ENCODE measurements at places on chromosomes 3 and 15.

- DNase-seq, result peak; percentile 49
Measured at GRCh38 chr3:43194490-43195114, 88.7 kb upstream of the POMGNT2 start.

GRCh38 chr3:27449530-27450150, 34.5 kb downstream of the SLC4A7 start:
- no peak for DNase-seq

- DNase-seq, result no peak
Measured at GRCh38 chr3:3685721-3686120, 113.5 kb upstream of the LRRN1 start.

GRCh38 chr3:49453621-49454020, 16.4 kb upstream of the DAG1 start:
- no peak for DNase-seq

DNA sequence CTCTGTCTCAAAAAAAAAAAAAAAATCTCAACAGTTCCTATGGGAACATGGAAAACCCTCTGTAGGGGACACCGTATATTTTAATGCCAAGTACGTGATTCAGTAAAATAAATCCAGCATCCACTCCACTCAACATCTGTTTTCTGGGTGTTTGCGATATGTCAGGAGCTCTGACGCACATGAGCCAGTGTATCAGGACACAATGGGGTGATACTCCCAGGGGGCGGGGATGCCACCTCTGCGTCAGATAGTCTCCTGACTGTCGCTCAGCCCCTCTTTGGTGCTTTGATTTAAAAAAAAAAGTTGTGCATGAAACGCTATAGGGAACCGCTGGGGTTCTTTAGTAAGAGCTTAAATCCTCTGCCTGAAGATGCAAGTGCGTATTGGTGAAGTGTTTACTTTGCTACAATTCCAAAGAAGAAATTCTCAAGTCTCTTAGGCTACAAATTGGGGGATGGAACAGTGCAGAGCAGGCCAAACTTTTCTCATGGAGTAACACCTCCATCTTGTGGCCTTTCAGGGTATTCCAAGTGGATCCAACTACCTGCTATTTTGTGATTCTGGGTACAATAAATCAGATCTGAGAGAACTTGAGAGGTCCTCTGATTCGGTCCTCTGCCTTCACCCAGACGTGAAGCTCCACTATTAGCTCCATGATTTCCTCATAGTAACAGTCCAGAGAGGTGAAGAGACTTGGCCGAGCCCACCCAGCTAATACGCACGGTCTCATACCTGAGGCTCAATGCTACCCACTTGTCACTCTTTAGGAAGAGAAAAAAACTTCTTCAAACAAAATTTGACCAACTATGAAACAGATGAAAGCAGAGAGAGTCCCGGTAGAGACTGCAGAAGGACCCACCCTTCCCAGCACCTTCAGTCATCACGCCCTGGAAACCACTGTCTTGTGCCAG, 9.3 kb upstream of the NR2E3 start:
- peak; percentile 10 for DNase-seq

GRCh38 chr15:100265641-100266035, 76.1 kb downstream of the ADAMTS17 start:
- no peak for DNase-seq

GRCh38 chr3:73791356-73791755, 166.6 kb upstream of the PDZRN3 start:
- DNase-seq, result no peak

- peak; percentile 26 for DNase-seq
Measured at GRCh38 chr3:27628026-27628750, 93.9 kb downstream of the EOMES start.

DNA sequence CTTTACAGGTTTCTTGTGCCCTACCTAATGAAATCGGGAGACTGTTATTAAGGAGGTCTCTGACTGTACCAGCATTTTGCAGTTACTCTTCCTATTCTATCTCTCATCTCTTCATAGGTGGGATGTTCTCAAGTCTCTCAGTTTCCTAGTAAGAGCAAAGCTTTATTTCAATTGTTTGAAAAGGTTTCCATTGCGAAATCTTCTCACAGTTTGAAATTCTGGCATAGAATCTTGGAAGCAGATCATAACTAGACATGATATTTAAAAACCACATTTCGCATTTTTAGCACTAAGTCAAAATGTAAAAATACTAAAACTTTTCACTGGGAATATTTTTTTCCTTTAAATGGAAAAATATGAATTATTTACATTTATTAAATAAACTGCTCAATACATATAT, 1311.4 kb downstream of the ROBO2 start:
- no peak for DNase-seq

DNA sequence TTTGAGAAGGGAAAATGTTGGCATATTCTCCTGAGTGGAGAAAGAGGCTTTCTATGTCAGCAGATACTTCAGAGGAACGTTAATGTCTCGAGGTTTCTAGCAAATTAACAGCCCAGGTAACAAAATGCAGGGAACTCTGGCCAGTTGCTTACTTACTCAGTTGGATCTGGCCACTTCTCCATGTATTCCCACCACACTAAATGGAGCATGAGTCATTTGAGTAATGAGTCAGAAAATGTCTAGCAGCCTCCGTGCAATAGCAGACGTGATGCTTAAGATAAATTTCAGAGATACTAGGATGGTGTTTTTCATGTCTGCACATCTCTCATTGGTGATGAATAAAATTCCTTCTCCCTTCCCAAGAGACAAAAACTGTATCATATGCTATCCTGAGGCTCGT, 671.5 kb downstream of the FHIT start:
- no peak for DNase-seq

- no peak for DNase-seq
Measured at GRCh38 chr3:27094721-27095120, 274.5 kb downstream of the NEK10 start.

DNA sequence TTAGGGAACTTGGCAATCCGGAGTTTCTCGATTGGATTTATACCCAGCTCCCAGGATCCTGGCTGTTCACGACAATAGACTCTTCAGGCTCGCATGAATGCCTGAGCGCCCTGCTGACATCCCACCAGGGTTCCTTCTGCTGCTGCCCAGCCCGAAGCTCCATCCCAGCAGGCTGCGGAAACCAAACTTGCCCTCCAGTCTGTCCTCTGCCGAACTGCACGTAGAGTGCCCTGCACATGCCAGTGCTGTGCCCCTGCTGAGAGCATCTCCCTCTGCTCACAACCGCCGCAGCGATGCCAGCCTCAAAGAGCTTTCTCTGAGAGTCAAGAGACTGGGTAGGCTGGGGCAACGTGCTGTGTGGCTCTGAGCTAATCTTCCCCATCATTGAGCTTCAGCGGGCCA, 6.9 kb downstream of the ADAMTS7 start:
- no peak for DNase-seq

DNA sequence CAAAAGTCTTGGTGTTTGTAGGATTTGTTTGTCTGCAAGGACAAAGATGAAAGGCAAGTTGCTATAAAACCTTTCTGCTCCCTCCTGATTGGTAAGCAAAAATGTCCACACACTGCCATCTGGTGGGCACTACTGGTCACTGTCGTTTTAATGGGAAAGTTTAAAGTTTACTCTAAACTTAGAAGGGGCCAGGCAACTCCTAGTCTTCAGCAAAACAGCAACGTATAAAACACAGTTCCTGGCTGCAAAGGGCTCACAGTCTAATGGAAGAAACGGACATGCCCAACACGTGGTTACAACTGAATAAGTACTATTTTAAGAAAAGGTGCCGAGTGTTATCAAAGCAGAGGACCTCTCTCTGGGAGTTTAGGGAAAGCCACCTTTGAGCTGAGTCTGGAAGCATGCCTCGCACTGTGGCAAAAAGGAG, 23.7 kb upstream of the TPRG1 start:
- DNase-seq, result peak; percentile 78

GRCh38 chr3:96813820-96814650, at the start of gene EPHA6:
Gene EPHA6, plus strand, starts transcription at chr3:96814594.
- no peak for DNase-seq

- DNase-seq, result no peak
Measured at GRCh38 chr15:78112551-78112950, 18.7 kb downstream of the CIB2 start.

DNA sequence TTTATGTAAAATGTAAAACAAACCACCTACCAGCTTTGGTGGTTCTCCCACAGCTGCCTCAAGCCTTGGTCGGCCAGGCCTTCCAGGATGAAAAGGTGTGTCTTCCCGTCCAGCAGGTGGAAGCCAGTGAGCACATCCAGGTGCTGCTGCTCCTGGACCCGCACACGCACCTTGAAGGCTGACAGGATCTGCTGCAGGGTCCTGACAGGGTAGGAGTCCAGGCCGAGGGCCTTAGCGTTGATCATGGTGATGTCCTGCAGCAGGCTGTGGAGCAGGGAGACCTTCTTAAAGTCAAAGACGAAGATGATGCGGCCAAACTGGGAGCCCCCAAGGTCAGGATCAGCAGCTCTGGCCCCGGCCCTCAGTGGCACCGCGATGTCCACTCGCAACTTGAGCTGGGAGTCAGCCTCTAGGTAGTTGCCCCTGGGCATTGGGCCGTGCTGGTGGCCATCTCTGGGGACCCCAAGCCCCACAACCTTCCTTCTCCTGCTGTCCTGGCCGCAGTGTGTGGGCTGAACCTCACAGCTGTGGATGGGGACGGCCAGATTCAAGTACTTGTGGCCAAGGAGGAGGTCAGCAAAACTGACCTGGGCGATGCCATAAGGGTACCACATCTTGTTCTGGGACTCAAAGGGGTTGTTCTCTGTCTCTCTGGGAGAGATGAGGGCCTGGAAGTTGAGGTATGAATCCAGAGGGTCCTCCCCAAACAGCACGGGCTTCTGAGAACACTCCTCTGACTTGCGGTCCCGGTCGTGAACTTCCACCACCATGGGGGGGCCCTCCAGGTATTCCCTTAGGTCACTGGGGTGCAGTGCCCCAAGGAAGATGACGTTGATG, 48.6 kb downstream of the CFAP92 start:
- no peak for DNase-seq

DNA sequence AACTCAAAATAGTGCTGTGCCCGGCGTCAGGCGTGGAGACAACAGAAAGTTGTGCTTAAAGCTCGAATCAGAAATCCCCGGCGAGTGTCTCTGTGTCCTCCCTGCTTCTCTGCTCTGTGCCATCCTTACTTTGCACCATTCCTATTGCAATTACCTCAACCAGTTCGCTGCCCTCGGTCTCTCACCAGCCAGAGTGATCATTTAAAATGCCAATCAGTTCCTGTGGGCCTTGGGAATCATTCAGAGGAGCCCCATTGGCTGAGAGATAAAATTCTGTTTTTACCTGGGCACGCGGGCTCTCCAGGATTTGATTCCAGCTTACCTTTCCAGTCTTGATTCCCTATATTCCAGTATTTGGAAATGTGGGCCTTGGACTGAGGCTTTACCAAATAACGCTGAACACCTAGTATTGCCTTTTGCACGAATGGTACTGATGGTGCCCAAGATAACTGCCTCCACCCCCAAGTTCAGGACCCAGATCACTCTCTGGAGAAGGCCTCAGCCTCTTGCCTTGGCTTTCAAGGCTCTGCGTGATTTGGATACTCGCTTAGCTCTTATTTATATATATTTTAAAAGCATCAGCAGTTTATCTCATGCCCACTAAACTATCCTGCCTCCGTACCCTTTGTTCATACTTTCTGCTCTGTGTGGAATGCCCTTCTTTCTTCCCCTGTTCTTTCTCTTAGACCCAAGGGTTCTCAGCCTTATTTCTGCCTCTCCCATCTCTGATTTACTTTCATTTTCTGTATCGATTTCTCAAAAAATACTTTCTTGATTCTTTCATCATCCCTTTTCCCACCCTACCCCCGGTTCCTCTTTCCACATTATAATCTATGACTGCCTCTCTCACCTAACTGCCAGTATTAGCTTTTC, 863 bp downstream of the PSMA4 start:
- DNase-seq, result peak; percentile 31

GRCh38 chr3:13607821-13608597, 59.1 kb downstream of the FBLN2 start:
- DNase-seq, result no peak

GRCh38 chr3:186414735-186415419, 52.8 kb upstream of the DGKG start:
- no peak for DNase-seq

DNA sequence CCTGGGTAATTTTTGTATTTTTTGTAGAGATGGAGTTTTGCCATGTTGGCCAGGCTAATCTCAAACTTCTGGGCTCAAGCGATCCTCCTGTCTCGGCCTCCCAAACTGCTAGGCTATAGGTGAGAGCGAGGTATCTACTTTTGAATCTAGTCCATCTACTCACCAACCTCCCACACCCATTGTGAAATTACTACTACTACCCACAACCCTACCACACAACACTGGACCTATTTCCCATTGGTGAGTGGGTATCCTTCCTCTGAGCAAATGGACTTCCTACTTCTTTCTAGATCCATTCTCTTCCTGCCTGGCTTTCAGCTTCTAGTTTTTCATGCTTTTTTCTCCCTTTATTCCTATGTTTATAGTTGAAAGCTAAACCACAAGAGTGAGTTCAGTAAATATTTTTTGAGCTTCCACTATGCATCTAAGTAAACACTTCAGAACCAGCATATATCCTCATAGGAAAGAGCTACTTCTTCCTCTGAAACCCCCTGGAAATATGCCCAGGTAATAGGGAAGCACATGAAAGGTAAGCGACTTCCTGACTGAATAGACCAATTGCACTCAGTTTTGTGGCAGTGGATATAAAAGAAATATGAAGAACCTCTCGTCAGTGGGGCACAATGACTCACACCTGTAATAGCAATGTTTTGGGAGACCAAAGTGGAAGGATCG, 39.1 kb downstream of the MYO1E start:
- DNase-seq, result no peak

DNA sequence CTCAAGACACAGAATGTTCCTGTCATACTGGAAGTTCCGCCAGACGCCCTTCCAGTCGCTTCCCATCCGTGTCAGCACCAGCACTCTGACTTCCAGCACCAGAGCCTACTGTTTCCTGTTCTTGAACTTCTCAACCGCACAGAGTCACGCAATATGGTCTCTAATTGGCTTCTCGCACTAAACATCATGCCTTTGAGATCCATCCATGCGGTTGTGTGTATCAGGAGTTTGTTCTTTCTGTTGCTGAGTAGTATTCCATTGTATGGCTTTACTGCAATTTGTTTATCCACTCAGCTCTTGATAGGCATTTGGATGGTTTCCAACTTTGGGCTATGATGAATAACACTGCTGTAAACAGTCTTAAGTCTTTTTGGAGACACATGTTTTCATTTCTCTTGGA, 112.1 kb downstream of the LRRK1 start:
- DNase-seq, result no peak

- peak; percentile 69 for DNase-seq
Measured at GRCh38 chr15:42650208-42651066, 75.0 kb downstream of the STARD9 start.

GRCh38 chr3:168424059-168424734, 328.5 kb upstream of the GOLIM4 start:
- no peak for DNase-seq

- DNase-seq, result no peak
Measured at GRCh38 chr3:69400683-69401082, 14.8 kb upstream of the FRMD4B start.

DNA sequence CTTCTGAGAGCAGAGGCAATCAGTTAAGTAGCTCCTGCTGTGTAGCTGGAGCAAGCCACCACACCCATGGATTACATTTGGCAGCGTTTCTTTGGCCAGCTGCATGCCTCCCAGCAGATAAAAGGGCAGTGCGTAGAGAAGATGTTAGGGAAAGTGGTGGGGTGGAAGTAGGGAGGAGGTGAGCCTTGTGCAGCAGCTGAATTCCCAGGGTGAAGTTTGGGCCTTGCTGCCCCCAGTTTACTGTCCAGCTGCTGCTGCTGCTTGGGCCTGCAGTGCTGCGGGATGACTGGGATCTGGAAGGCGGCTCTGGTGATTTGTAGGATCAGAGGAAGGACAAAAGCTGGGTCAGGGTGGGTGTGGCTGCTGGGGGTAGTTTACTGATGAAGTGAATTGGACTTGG, 318.7 kb upstream of the C2CD4B start:
- no peak for DNase-seq

Data from CD4-positive, alpha-beta T cell treated with Interleukin-17A for 1 hour (primary cell).